ENCODE measurements at places on chromosomes 1 and 21.

DNA sequence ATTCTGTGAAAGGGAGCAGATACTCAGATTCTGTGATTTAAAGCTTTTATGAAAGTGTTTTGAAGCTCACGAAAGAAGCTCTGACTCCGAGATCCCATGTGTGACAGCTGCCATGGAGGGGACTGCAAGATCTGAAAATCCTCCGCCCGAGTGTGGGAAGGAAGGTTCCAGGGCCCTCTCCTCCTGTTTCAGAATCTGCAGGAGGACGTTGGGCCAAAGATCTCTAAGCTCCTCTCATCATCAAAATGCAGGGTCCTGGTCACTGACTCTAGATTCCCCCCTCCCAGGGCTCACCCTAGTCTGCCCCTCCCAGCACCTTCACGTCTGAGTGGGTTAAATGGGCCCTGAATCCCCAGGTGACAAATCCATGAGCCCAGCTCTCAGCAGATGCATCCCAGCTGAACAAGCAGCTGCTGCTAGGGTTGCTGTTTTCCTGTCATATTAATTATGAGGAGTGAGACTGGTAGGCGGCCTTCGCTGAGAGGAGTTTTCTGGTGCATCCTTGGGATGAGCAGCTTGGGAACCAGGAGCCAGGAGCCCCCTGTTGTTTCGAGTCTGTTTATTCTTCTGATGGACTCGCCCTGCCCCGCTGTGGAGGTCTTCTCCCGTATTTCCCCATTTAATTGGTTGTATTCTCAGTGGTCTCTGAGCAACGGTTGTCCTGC, 402.0 kb downstream of the MATN1 start:
- no peak for DNase-seq

GRCh38 chr1:194069168-194069830, 882.9 kb upstream of the B3GALT2 start:
- no peak for DNase-seq

DNA sequence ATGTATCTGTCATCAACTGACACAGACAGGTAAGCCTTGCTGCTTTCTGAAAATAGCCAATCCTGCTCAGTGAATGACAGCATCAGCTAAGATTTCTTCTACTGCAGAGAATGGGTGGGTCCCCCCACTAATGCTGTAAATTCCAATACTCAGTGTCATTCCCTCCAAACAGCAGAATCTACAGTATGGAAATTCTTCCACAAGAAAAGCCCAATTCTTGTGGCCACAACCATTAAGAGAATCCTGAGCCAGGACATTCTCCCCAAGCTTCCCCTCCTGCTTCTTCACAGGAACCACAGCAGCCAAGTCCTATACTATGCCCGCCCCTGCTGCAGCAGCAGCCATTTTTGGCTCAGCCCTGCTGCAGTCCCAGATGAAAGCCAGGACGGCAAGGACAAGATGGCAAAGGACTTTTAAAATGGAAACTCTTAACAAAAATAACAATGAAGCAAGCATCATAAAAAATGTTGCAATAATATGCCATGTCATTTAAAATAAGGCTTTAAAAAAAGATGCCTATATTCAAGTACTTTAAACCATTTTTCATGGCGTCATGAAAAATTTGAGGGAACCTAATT, 26.8 kb downstream of the EIF4G3 start:
- DNase-seq = no peak

GRCh38 chr21:16708101-16708835, 804.6 kb upstream of the CXADR start:
- no peak for DNase-seq

DNA sequence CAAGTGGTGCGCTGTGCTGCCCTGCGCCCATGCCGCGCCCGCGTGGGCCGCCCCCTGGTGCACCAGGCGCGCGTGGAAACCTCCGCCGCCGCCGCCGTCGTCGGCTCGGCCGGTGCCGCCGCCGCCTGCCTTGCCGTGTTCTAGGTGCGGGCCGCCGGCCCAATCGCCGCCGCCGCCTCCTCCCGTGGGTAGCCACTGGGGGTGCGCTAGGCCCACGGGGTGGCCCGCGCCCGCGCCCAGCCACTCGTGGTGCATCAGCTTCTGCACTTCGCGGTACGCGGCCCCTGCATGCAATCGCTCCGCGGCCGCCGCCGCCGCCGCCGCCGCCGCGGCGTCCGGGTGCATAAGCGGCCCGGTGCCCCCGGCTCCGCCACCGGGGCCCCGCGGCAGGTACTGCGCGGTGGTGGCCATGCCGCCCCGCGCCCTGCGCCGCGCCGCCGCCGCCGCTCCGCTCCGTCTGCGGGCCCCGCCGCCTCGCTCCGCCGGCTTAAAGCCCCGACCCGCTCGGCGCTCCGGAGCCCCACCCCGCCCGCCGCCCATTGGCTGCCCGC, at the start of gene POU3F1:
POU3F1 (minus strand) TSS at position 461 of the 551 bp plus-strand sequence; CDS start at position 411, 50 bp downstream.
- no peak for DNase-seq

- peak; percentile 66 for DNase-seq
Observed at GRCh38 chr1:210232511-210233215, at the start of gene SERTAD4. Gene SERTAD4, plus strand, starts transcription at chr1:210232796. Its CDS starts 5,165 bp downstream, at chr1:210237961.

DNA sequence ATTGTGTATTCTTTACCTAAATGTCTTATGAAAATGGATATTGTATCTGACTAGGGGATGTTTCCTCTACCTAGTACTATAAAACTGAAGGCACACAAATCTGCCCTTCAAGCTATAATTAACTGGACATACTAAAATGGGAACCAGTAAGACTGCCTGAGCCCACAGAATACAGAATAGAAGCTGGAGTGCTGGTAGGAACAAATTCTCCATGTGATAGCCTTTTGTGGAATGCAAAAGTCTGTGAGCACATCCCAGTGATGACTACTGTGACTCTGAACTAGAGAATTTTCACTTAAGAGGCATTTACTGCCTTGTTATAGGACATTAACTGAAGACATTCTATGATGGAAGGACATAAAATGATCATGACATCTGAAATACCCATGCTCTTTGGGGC, 30.3 kb downstream of the KIFAP3 start:
- DNase-seq = no peak

GRCh38 chr1:1199961-1200875, 6.2 kb downstream of the TNFRSF18 start:
- DNase-seq = no peak

DNA sequence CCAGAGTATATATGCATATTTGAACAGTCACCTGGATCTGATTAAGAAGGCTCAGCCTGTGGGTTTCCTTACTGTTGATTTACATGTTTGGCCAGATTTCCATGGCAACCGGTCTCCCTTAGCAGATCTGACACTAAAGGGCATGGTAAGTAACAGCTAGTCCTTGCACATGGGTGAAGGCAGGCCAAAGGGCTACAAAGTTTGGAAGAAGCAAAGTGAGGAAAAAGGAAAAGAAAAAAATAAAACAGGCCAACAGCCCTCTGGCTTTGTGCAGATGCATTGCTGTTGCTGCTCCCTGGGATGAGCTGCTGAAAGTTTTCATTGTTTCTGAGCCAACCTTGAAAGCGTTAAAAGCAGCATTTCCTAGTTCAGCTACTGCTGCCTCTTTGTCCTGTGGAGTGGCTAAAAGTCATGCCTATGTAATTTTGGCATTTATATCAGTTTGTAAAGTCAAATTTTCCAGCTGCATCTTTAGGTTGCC, 176.5 kb upstream of the HOOK1 start:
- no peak for DNase-seq

DNA sequence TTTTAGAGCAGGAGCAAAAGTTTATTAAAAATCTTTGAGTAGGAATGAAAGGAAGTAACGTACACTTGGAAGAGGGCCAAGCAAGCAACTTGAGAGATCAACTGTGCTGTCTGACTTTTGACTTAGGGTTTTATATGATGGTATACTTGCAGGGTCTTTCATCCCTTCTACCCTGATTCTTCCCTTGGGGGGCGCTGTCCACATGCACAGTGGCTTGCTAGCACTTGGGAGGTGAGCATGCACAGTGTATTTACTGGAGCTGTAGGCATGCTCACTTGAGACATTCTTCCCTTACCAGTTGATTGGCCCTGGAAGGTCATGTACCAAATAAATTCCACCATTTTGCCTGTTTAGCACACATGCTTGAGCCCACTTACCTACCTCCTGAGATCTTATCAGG, 1001.3 kb upstream of the ADGRL2 start:
- DNase-seq = no peak

- peak; percentile 42 for DNase-seq
Observed at GRCh38 chr1:224707843-224708725, 92.0 kb downstream of the CNIH3 start.

- no peak for DNase-seq
Observed at GRCh38 chr1:84907095-84907827, 14.3 kb upstream of the LPAR3 start.

DNA sequence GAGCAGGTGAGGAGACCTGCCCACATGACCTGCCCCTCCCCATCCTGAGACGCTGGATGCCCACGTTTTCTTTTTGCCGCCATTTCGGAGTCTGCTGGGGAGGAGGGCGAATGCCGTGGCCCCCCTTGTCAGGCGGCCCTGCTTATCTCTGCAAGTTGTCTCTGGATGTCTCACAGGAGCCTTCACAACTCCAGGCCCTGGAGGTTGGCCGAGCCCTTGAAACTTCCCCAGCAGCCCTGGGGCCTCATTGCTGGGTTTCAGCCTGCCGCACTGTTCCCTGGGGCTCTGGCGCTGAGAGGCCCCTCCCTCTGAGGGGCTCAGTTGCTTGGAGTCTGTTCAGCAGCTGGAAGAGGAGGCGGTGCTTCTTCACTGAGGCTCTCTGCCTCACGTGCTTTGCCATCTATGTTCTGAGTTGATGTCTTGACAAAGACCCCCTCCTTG, 29.8 kb upstream of the ZBTB21 start:
- DNase-seq = peak; percentile 44

DNA sequence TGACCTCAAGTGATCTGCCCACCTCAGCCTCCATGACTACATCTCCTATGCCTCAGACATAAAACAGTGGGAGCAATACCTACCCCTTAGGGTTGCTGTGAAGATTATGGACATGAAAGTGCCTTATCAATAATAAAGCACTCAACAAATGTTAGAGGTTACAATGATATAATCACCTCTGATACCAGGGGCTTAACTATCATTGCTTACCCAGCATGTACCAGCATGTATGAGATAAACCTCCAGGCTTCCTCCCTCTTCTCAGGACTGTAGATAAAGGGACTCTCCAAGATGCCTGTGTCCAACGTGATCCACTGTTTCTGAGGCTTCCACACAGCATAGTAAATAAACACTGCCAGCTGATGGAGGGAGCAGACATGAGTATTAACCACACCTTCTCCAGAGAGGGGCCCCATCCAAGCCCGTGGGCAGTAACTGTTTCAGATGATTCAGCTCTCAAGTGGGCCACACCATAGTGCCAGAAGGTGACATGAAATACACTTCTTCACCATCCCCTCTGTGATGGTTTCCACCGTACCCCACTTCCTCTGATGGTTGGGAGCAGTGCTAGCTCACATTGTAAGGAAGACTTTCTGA, 26.2 kb downstream of the RHBDL2 start:
- no peak for DNase-seq

GRCh38 chr1:221343607-221344006, 398.3 kb downstream of the DUSP10 start:
- no peak for DNase-seq

GRCh38 chr1:167849666-167850065, 64.3 kb downstream of the ADCY10 start:
- DNase-seq = no peak

DNA sequence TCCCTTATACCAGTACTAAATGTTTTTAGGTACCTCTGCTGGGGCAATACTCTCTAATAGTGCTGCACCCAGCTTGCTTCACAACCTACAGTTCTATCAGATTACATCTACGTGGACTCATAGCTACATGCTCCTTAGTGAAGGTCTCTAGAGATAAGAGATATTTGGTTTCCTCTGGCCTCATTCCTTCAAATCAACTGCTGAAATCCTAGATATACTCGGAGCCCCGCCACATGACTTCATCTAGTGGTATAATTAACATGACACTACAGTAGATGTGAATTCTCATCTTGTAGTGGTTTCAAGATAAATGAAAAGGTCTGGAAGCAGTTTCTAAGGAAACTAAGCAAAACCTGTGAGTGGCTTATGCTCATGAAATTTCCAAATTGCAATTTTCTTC, 115.4 kb downstream of the SMYD2 start:
- DNase-seq = no peak

DNA sequence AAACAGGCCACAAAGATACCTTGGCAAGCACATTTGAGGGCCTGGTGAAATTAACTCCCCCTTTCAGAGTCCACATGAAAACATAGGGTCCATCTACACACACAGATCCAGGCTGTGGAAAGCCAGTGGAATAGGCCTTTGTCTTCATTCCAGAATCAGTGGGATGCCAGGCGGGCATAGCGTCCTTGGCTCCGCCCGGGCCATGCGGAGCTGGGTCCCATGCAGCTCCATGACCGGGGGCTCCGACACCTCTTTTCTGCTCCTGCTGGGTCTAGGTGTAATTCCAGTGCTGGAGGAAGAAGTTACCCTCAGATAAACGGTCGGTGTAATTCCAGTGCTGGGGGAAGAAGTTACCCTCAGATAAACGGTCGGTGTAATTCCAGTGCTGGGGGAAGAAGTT, 63.6 kb upstream of the COL6A1 start:
- DNase-seq = no peak

DNA sequence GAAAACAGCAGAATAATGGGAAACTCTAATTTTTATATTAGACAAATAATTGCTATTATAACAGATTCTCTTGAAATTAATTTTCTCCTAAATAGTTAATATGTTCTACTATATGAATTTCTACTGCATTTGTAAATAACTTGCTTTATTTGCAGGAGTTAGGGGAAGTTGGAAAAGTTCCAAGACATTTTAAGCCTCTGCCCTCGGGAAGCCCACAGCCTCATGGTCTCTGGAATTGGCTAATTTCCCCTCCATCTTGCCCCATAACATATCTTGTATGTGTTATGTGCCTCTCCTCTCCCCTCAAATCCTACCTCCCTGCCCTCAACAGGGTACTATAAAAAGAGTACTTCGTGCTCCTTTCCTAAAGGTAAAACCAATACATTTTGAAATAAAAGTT, 271.4 kb upstream of the NR5A2 start:
- no peak for DNase-seq

DNA sequence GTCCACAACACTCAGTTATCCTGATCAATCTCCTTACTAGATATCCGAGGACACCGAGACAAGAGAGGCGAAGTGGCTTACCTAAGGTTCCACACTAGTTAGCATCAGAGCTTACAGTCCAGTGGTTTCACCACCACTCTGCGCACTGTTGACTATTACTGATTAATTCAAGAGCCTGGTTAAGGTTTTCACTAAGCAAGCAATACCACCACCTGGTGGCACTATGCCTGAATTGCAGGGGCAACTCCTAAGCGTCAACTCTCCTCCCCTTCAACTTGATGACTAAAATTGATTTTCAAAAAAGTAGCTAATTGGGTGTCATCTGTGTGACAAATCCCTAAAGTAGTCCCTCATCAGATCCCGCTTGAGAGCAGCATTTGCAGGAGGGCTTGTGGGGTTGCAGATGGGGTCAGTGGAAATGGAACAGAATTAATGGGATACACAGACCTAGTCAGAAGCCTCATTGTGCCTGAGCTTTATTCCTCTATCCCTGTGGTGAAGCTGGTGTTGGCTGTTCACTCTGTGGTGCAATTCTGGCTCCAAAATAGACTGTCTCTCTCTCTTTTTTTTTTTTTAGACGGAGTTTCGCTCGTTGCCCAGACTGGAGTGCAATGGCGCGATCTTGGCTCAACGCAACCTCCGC, 9.1 kb downstream of the TTC22 start:
- no peak for DNase-seq

GRCh38 chr21:33949516-33950430, 34.2 kb upstream of the ATP5PO start:
- DNase-seq = no peak

- DNase-seq = no peak
Observed at GRCh38 chr1:179744401-179745130, 1.5 kb downstream of the FAM163A start.

GRCh38 chr21:22319435-22319834, 1321.2 kb downstream of the NCAM2 start:
- DNase-seq = no peak

- no peak for DNase-seq
Observed at GRCh38 chr1:44747878-44748277, 8.2 kb downstream of the KIF2C start.

Measured in ovary (tissue), 10 donors.